ENCODE measurements at places on chromosomes 12 and 14.
A peak's percentile ranks its signal among the peaks of the same experiment; 100 is the strongest.

GRCh38 chr12:45214749-45215418 lies 1.0 kb upstream of the ANO6 start:
- no peak for DNase-seq

DNA sequence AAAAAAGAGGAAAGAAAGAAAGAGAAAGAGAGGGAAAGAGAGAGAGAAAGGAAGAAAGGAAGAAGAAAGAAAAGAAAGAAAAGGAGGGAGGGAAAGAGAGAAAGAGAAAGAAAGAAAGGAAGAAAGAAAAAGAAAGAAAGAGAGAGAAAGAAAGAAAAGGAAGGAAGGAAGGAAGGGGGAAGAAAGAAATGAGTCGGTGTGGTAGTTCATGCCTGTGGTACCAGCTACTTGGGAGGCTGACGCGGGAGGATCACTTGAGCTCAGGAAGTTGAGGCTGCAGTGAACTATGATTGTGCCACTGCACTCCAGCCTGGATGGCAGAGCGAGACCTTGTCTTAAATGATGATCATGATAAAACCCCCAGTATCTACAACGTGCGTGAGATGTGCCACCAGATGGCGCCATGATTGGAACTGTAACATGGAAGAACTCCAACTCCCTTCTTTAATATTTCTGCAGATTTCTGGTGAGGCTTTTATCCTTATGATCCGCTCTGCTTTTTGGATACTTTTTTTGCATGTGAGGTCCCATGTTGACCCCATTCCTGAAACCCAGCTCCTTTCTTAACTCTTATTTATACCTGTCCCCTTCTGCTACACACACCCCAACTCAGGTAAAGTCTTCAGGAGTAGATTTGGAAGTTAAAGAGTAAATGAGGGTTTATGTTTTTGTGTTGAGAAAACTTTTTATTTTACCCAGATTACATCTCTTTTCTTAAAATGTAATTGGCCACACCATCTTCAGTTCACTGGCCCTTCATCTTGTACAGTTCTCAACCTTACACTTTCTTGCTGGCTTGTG lies 25.6 kb downstream of the RNASE10 start:
- peak; percentile 56 for DNase-seq

DNA sequence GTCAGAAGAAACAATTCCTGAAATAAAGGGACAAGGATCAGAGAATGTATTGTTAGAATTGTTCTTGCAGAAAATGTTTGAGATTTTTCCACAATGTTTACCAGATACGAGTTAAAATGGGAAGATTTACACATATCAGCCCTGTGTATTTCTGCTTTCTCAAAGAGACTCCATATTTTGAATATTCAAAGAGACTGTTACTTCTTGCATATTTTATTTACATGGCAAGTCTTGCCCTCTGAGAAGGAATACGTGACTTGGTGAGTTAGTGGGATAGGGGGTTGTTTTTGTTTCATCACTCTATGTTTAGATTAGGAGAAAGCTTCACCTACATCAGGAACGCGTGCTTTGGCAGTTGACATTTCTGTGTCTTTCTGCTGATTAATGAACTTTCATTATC lies 56.1 kb upstream of the ZDHHC17 start:
- DNase-seq = no peak

- no peak for DNase-seq
Observed at GRCh38 chr14:93994919-93995682, 2.0 kb upstream of the CCDC197 start.

DNA sequence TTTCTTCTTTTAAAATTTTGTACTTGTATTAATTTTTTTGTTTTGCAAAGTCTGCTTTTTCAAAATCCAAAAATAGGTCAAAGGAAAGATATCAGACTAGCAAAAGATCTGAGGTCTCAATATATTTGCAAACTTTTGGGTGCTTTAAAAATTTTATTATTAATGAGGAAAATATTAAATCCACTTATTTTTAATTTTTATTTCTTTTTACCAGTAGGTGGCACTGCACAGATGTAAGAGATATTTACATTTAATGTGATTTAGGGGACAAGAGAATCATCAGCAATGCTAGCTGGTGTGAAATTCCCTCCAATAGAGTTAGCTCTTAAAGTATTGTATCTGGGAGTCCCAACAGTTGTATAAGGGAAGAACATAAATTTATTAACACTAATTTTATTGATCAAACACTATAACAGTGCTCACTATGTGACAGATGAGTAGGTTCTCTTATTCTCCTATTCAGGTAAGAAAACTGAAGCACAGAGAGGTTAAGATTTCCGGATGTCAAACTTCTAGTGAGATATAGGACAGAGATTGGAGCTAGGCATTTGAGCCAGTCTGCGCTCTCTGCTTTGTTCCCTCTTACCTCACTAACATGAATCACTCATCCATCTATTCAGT lies 30.5 kb downstream of the ALX1 start:
- no peak for DNase-seq

Measured in activated T-helper 2 cell treated with anti-CD3 and anti-CD28 coated beads, Interferon-gamma antibody, Interleukin-2, Interleukin-4, amounts not matched to agents 10 μg/mL and 5 μg/mL and 100 μg/mL, durations not matched to agents 14 hours and 24 hours and 36 hours (primary cell).